Stimulated activated CD4-positive, alpha-beta T cell treated with anti-CD3 and anti-CD28 coated beads, Interleukin-4, amount 100 ng/mL, for 1 hour (primary cell): ENCODE measurements at places on chromosomes 16 and 17.

DNA sequence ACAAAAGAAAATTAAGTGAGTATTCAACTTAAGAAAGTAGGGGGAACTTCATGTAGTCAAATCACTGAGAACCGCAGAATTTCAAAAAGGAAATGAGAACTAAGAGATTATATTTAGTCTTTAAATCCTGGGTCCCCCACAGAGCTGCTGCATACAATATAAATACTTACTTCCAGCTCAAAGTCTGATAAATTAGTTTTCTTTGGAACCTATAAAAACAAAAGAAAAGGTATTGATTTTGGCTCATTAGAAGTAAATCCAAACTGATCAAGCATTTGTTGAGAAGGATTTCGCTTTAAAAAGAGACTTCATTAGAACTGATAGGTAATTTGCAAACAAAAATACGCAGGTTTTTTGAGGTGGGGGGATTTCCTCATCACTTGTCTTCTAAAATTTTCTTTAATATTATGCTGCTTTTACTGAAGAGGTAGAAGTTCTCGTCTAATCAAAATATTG is 21.9 kb downstream of the PARN start:
- DNase-seq = no peak

GRCh38 chr16:9415545-9415944 is 324.1 kb downstream of the HAPSTR1 start:
- DNase-seq = no peak

- no peak for DNase-seq
Observed at GRCh38 chr17:3804503-3804931, 3.5 kb upstream of the ITGAE start.

- DNase-seq = no peak
Observed at GRCh38 chr17:78883089-78883532, 19.9 kb downstream of the CEP295NL start.
